ENCODE measurements at places on chromosomes 2 and 18. TPM values are rescaled to one million over a fixed set of nuclear protein-coding genes. Genes with fewer than 3 reads are reported as not detected.

The IL1A gene
- 27.1 TPM for total RNA-seq

The DSC1 gene
- total RNA-seq = not detected

The TWIST2 gene
- not detected for total RNA-seq

The REG1B gene
- total RNA-seq = not detected

The RUFY4 gene
- total RNA-seq = 2.4 TPM

The DPYSL5 gene
- not detected for total RNA-seq

The POTEJ gene
- total RNA-seq = not detected

The CYP26B1 gene
- total RNA-seq = not detected

The ATP8B1 gene
- total RNA-seq = not detected

The SLC38A11 gene
- not detected for total RNA-seq

The EHD3 gene
- 1.1 TPM for total RNA-seq

The IL1F10 gene
- not detected for total RNA-seq

The RPS27A gene
- total RNA-seq = 1,181 TPM

The ALK gene
- not detected for total RNA-seq

The TNFAIP6 gene
- total RNA-seq = not detected

The TRIM54 gene
- total RNA-seq = 0.13 TPM

The DYNC1I2 gene
- total RNA-seq = 30.0 TPM

The DSC3 gene
- not detected for total RNA-seq

All from activated T-helper 17 cell treated with anti-CD3 and anti-CD28 coated beads, Interleukin-2, amount 50 U/mL, for 72 hours (primary cell).